ENCODE measurements at places on chromosomes 11 and 22.
A peak's percentile ranks its signal among the peaks of the same experiment; 100 is the strongest.

DNA sequence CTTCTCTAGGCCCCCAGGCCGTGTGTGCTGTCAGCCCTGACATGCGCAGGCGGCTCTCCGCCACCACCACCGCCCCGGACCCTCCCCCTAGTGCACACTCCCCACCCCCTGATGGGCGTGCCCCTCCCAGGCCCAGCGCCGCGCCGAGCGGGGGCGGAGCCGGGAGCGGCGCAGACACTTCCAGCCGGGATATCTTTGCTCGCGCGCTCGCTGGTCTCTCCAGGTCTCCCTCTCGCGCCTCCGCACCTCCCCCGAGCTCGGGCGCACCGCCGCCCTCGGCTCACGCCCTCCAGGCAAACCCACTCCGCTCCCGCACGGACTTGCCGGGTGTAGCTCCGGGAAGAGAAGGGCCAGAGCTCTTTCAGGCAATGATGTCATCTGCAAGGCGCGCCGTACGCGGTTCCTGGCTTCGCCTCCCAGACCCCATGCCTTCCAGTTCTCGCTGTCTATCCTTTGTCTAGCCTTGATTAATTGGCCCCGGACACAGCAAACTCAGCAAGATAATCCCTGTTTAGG, at the start of gene SCN3B:
SCN3B (minus strand) TSS at position 59 of the 516 bp plus-strand sequence. CDS start 823 bp downstream, outside the sequence.
- DNase-seq, result peak; percentile 61

DNA sequence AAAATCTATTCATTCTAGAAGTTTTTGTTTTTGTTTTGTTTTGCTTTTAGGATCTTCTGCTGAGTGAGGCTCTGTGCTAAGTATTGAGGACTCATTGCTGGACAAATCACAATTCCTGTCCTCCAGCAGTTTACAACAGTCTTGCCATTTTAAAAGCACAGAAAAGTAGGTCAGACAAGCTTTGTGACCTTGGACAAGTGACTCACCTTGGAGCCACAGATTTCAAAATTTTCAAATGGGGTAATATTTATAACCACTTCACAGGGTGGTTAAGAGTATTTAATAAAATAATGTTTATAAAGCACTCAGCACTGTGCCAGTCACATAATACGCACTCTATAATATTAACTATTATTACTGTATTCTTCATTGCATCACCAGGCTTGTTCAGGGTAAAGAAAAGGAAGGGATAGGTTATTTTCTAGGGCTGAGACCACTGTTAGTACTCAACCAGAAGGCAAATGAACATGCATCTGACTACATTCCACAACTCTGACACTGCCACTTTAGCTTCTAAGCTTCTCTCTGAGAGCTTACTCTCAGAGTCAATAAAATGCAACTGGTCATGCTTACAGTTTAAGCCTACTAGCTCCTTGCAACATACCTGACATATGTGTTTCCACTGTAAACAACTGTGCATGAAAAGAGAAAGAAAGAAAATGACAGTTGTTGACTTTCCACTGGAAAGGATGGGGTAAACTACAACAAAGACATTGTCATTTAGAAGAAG, 63.2 kb upstream of the FIBIN start:
- no peak for DNase-seq

- no peak for DNase-seq
Measured at GRCh38 chr22:38314933-38315822, 2.1 kb downstream of the CSNK1E start.

DNA sequence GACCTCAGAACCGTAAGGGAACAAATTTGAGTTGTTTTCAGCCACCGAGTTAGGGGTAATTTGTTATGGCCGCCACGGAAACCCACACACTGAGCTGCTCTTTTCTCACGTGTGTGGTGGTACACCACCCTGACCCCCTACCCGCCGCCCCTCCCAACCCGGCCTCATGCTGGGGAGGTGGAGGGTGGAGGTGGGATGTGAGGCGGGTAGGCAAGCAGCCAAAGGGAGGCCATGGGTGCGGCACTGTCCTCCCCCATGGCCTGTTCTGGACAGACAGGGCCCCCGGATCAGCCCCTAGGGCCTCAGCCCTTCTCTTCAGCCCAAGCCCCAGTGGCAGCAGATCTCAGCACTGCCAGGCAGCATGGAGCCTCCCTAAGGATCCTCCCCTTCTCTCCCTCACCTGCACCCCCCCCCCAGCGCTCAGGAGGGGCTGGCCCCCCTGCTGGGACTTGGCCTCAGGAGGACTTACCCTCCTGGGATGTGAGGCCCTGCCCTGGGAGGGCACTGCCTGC, 7.9 kb downstream of the PRR5 start:
- DNase-seq, result no peak

DNA sequence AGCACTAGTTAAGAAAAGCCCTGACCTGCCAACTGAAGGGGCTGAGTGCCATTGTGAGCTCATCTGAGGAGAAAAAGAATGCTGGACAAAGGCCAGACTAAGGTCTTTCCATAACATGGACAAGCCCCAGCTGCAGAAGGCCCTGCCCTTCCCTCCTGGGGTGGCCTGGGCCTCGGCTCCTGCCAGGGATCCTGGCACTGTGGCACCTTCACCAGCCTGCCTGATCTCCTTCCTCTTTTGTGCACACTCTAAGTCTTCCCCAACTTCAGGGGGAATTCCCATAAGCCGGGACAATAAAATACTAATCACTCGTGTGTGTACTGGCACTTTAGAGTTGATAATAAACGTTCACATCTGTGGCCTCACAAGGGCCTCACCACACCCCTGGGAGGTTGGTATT, 9.9 kb downstream of the TMPRSS13 start:
- no peak for DNase-seq

DNA sequence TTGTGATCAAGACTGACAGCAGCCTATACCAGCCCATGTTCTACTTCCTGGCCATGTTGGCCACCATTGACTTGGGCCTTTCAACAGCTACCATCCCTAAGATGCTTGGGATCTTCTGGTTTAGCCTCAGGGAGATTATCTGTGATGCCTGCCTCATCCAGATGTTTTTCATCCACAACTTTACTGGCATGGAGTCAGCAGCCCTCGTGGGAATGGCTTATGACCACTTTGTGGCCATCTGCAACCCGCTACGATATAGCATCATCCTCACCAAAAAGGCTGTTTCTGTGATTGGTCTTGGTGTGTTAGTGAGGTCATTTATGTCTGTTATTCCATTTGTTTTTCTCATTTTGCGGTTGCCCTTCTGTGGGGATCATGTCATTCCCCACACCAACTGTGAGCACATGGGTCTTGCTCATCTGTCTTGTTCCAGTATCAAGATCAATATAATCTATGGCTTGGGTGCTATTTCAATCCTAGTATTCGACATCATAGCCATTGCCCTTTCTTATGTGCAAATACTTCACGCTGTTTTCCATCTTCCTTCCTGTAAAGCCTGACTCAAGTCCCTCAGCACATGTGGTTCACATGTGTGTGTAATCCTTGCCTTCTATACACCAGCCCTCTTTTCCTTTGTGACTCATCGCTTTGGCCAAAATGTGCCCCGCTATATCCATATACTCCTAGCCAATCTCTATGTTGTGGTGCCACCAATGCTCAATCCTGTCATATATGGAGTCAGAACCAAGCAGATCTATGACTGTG, 23.6 kb downstream of the OR52E1 start:
- DNase-seq, result no peak

GRCh38 chr22:30860176-30861105, 108.1 kb downstream of the MORC2 start:
- DNase-seq, result no peak

DNA sequence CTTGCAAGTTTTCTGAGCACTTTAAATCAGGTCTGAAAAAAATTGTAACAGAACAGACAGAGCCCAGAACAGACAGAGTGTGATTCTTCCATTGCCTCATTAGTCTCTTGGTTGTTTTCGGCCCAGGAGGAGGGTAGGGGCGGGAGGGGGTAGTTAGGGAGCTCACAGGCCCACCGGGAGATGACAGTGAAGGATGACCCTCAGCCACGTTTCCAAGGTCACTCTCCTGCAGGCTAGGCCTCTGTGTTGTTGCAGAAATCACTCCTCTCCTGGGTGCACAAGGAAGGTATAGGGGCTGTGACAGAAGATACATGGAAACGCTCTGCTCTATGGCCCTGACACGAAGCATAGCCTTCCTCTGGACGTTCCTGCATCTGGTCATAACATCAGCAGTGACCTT, 69.3 kb downstream of the ABTB2 start:
- no peak for DNase-seq

GRCh38 chr11:67698247-67698646, 23.8 kb upstream of the ALDH3B2 start:
- DNase-seq, result no peak

DNA sequence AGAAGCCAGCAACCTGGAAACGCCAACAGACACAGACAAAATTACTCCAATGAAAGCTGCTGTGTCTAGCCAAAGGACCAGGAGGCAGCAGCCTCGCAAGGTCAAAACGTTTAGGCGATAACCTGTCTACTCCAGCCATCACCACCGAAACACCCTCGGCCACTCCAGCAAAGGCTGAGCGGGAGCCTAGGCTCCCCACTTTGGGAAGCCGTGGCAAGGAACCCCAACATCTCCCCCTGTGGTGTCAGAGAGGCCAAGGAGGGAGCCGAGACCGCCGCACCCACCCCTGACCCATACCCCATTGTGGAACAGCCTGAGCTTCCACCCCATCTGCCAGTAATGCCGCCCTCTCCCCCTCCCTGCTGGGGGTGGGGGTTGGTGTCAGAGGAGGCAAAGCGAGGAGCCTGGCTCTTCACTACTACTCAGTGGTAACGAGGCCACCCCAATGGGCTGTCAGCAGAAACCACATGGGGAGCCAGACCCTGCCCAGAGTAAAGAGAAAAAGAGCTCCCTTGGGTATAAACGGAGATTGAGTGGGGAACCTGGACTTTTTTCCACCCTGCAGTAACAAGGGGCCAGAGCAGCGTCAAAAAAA, 33.9 kb upstream of the SEPTIN5 start:
- no peak for DNase-seq

DNA sequence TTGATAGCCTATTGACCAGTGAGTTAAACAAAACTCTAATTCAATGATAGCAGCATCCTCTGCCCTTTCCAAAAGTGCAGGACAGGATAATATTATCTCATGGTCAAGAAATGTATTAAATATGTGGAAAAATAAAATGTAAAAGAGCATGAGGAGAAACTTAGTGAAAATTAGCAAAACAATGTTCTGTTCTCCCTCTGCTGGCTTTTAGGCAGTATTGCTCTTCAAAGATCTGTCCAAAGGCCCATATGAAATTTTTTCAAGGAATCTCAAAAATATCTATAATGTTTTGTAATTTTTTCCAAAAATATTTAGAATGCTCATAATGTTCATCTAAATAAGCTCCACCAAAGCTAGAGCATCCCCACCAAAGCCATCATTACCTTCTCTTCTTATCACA, 8.3 kb upstream of the ARL14EP start:
- no peak for DNase-seq
